ENCODE measurements at places on chromosomes 5 and 9.
A peak's percentile ranks its signal among the peaks of the same experiment; 100 is the strongest.

DNA sequence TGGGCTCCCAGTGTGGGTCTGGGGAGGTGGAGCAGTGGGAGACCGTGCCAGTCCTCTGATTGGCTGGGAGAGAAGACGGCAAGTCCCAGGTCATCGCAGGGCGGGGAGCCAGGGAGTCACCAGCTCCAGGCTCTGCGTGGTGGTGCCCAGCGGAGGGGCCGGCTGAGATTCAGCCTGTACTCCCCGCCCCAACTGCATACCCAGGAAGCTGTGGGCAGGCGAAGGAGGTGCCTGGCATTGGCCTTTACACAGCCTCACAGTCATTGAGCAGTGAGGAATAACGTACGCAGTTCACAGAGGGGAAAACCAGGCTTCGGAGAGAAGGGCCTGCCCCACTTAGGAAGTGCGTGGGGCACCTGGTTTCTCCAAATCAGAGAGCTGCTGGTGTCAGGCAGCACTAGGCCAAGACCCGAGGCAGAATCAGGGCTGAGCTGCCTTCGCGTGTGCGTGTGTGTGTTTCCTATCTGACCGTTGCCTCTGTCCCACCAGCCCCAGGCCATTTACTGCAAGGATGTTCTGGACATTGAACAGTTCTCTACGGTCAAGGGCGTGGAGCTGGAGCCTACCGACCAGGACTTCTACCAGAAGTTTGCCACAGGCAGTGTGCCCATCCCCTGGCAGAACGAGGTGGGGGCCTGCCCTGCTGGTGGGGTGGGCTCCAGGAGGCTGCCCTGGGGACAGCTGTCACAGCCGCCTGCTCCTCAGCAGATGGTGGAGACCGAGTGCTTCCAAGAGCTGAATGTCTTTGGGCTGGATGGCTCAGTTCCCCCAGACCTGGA, 6.2 kb upstream of the PRR7 start:
- no peak for DNase-seq

GRCh38 chr5:94749042-94749441, 130.6 kb downstream of the SLF1 start:
- DNase-seq: no peak

- DNase-seq: no peak
These were observed 6.4 kb downstream of the TPM2 start for GRCh38 chr9:35683323-35683722.

- DNase-seq: no peak
These were observed 89.7 kb upstream of the ZNF366 start for GRCh38 chr5:72596956-72597355.

- no peak for DNase-seq
These were observed 29.8 kb upstream of the VCAN start for GRCh38 chr5:83441747-83442146.

- no peak for DNase-seq
These were observed 13.2 kb downstream of the DIPK1B start for GRCh38 chr9:136725612-136726011.

DNA sequence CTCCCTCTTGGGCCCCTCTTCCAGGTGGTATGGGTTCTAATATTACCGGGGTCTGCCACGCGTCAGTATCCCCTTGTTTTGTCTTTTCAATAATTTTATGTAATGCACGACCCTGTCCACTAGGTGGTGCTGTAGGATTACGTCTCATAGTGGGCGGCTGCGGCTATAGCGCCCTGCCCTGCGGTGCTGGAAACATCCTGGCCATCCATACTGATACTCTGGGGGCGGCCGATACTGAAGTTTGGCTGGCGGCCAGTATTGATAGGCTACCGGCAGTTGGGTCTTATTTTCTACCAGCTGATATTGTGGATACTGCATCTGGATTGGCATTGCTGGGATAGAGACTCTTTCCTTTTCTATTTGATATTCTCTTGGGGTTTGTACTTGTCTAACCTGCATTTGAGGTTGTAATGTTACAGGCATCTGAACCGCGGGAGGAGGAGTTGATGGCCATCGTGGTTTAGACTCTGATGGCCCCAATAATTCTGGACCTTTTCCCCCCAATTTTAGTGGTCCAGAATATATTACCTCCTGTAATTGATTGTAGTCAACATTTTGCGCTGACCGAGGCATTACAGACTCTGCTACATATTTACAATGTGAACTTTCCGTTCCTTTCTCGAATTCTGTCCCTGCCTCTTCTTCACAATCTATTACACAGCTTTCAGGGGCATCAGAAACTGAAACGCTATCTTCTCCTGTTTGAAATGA, 3.3 kb upstream of the TMEM141 start:
- peak; percentile 81 for DNase-seq

GRCh38 chr5:64873441-64873840, 104.7 kb downstream of the CWC27 start:
- DNase-seq: no peak

- peak; percentile 76 for DNase-seq
These were observed 83.4 kb downstream of the RAPGEF1 start for GRCh38 chr9:131656356-131657036.

GRCh38 chr5:160348080-160348479, 22.3 kb downstream of the C1QTNF2 start:
- DNase-seq: no peak

DNA sequence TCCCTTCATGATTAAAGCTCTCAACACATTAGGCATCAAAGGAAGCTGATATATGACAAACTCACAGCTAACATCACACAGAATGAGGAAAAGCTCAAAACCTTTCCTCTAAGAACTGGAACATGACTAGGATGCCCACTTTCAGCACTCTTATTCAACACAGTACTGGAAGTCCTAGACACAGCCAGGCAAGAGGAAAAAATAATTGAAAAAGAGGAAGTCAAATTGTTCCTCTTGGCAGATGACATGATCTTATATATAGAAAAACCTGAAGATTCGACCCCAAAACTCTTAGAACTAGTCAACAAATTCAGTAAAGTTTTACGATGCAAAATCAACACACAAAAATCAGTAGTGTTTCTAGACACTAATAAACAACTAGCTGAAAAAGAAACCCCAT, 144.3 kb upstream of the NREP start:
- DNase-seq: no peak

DNA sequence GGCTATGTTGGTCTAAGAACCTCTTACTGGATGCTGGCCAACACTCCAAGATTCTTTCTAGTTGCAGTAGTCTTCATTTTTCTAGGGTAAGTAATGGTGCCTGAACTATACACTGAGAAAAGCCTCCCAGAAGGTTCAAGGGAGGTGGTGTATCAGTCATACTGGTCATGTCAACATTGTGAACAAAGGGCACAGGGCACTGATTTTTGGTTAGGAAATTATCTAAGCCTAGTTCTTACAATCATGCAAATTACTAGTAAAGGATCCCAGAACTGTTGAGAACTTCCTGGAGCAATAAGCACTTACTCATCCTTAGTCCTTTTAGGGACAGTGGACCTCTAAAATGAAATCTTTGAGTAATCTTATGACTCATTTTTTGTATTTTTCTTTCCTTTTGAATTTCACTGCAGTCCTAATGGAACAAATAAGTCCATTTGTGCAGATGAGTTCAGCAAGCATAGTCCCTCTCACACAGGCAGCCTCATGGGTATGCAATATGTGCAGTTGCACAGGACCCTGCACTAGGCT, 21.1 kb upstream of the CDC42SE2 start:
- no peak for DNase-seq

- DNase-seq: no peak
These were observed 74.5 kb downstream of the MAPKAP1 start for GRCh38 chr9:125632321-125633115.

GRCh38 chr5:136731241-136731900, 366.0 kb upstream of the TRPC7 start:
- DNase-seq: no peak

DNA sequence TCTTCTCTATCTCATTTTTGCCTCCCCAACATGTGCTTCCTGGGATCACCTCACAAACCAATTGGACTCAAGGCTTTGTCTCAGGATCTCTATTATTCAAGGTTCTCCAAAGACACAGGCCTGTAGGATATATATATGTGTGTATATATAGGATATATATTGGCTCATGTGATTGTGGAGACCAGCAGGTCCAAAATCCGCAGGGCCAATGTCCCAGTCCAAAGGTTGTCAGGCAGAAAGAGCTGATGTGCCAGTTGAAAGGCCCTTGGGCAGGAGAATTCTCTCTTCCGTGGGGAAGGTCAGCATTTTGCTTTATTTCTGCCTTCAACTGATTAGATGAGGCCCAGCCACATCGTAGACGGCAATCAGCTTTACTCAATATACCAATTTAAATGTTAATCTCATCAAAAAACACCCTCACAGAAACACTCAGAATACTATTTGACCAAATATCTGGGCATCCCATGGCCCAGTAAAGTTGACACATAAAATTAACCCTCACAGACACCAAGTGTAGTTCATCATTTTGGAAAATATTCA, 1.3 kb upstream of the FBLL1 start:
- no peak for DNase-seq

- DNase-seq: no peak
These were observed 111.0 kb upstream of the PTPN3 start for GRCh38 chr9:109609060-109609459.

DNA sequence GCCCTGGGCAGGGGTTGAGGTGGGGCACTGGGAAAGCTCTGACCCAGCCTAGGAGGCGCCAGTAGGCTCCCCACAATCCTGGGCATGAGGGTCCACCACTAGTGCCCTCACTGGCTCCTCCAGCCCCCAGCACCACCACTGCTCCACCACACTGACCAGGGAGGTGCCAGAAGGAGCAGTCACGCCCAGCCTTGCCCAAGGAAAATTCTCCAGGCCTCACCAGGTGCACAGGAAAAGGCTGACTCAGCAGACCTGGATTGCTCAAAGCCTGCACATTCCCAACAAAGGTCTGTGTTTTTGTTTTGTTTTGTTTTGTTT, 62.9 kb downstream of the ZNF354C start:
- DNase-seq: no peak

- no peak for DNase-seq
These were observed 88.8 kb upstream of the BRINP1 start for GRCh38 chr9:119458068-119458467.

GRCh38 chr5:73198833-73199592, 26.0 kb downstream of the TMEM174 start:
- DNase-seq: no peak

GRCh38 chr5:71912021-71912420, 192.9 kb downstream of the CARTPT start:
- no peak for DNase-seq

- DNase-seq: no peak
These were observed 4.7 kb upstream of the FRMPD1 start for GRCh38 chr9:37645903-37646506.

GRCh38 chr5:96385538-96385937, 47.5 kb downstream of the PCSK1 start:
- no peak for DNase-seq

GRCh38 chr9:92633614-92634278, 36.2 kb downstream of the IPPK start:
- DNase-seq: no peak

GRCh38 chr5:78294248-78295034, at the start of gene AP3B1:
AP3B1 (minus strand) TSS chr5:78294698; CDS start chr5:78294579, 119 bp downstream.
- DNase-seq: peak; percentile 97

DNA sequence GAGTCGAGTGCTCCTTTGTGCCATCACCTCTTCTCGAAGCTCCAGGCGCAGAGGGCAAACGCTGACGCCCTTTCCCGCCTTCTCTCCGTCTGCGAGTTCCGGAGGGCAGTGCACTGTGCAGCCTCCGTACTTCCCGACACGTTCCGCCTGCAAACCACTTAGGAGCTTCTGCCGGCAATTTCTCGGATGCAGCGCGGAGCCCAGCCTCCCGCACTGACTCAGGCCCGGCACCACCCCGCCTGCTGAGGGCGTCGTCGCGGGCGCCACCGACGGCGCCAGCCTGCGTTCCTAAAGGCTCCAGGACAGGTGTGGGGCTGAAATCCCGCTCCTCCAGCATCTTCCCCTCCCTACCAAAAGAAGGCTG, 9.3 kb upstream of the TRIM36 start:
- no peak for DNase-seq

GRCh38 chr5:42715785-42716184, 40.8 kb upstream of the CCDC152 start:
- no peak for DNase-seq

DNA sequence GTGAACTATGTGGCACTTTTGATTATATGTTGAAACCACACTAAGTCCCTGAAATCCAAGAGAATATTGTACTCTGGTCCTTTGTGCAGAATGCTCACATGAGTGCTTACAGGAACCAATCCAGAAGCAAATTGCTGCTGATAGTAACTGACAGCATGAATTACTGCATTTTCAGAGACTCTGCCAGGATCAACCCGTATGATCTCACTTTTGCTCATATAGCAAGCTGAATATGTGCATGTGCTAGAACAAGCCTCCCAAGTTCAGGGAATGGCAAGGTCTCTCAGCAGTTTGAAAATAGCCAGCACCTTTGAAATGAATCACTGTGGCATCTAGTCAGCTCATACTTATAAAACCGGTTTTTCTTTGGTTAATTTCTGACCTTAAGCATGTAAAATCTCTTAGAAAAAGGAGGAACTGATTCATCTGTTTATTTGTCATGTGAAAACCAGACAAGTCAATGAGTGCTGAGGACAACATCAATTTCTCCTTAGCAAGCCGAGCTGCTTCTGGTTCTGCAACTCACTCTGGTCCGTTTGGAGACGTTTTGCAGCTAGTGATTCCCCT, 215.7 kb upstream of the ELL2 start:
- DNase-seq: no peak

GRCh38 chr9:33129886-33130881, 37.0 kb downstream of the B4GALT1 start:
- no peak for DNase-seq

- DNase-seq: no peak
These were observed 94.3 kb upstream of the CPEB4 start for GRCh38 chr5:173793648-173794548.

GRCh38 chr9:98083061-98083501, 26.5 kb downstream of the NANS start:
- no peak for DNase-seq

GRCh38 chr9:87595610-87596009, 97.9 kb downstream of the DAPK1 start:
- no peak for DNase-seq
